Activated T-helper 17 cell treated with anti-CD3 and anti-CD28 coated beads, Interleukin-2, amount 50 U/mL, for 72 hours (primary cell): ENCODE measurements at places on chromosomes 1 and 21.
A peak's percentile ranks its signal among the peaks of the same experiment; 100 is the strongest.

GRCh38 chr1:216903382-216903740, 180.1 kb upstream of the ESRRG start:
- ATAC-seq: no peak

DNA sequence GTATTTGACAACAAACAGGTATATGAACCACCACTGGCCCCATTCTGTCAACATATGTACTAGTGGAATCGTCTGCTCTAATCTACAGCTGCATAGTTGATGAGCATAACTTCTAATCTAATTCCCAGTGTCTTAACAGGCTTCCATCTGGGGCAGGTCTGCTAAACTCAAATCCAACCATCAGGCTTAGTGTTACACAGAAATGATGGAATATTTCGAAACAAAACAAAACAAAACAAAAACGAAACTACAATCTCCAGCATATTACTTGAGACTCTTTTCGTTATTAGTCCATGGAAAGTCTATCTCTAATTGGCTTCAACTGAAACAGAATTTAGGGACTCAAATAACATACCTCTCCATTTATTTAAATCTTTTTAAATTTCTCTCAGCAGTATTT, 37.6 kb downstream of the DIPK1A start:
- ATAC-seq: no peak

DNA sequence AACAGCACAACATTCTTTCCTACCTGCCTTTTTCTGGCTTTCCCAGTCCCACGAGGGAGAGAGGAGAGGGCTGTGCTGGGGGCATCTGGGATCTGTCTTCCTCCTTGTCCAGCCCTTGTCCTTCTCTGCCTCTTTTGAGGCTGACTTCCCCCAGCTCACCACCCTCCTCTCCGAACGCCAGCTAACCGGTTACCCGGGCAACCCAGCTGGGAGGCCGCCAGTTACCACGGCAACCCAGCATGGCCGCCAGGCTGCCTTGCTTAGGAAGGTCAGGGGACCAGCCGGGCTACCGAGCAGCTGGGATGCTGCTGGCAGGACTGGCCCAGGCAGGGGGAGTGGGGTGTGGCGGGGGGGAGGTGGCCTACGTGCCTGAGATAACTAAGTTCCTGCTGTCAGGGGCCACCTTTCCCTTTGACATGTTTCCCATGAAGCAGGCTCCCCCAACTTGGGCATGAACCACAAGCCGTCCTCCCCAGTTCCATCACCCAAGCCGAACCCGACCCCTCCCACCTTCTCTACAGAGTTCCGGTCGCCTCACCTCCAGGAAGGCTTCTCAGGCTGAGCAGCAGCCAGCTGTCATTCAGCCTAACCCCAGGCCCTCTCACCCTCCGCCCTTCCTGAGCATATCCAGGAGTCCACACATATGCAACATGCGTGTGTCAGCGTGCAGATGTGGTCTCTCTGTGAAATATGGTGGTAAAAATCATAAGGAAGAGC, 8.7 kb downstream of the PLEKHA6 start:
- no peak for ATAC-seq

- no peak for ATAC-seq
These were observed 330.0 kb upstream of the PLD5 start for GRCh38 chr1:242854466-242854865.

DNA sequence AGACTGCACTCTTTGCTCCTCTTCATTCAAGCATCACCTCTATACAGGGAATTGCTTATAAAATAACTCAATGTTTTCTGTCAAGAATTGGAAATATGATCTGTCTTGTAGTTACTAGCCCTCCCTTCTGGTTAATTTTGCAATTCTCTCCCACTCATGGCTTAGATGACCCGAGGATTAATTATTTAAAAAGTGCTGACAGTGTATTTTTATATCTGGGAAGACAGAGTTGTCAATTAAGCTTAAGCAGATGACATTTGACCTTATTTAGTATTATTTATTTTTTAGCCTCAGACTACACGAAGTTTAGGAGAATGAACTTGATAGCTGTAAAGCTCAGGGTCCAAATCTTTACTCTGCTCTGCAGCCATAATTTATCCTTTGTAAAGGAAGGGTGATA, 538.5 kb downstream of the NEGR1 start:
- no peak for ATAC-seq

- no peak for ATAC-seq
These were observed 3.9 kb upstream of the WNT2B start for GRCh38 chr1:112504661-112505399.

- no peak for ATAC-seq
These were observed 6.7 kb downstream of the KHDRBS1 start for GRCh38 chr1:32020339-32020738.

DNA sequence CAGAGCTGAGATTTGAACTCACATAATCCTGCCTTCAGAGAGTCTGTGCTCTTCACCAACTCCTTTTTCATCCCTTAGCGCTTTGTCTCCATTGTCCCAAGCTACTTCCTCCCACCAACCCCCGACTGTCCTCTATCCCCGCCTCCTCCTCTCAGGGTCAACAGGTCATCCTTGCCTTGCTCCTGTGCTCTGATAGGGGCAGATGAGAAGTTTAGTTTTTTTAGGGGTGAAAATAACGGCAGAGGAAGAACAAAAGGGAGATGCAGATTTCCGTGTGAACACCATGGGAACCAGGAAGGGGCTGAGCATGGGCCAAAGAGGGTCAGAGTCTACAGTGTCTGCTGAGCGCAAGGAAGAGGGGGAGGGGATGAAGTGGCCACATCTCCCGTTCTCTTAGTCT, 31.9 kb downstream of the GLUL start:
- ATAC-seq: no peak

- peak; percentile 68 for ATAC-seq
These were observed 28.2 kb upstream of the SLC30A1 start for GRCh38 chr1:211606914-211607753.

DNA sequence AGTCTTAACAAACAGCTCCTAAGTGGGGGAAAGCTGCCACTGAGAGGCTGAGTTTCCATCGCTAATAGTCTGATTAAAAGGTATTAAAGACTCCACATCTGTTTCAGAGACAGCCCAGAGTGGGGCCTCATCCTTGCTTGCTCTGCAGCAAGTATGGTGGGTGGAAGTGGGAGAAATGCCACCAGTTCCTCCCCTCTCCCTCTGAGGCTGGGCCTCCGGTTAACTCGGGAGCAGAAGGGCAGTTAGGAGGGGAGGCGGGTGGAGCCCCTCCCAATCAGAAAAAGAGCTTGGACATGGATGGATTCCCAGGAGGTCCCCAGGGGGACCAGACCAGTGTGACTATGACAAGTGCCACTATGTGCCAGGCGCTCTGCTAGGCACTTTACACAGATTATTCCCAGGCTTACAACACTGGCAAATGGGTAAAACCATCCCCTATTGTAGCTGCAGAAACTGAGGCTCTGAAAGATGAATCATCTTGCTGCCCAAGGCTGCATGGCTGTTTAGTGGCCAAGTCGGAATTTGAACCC, 11.4 kb upstream of the ASCL5 start:
- no peak for ATAC-seq

DNA sequence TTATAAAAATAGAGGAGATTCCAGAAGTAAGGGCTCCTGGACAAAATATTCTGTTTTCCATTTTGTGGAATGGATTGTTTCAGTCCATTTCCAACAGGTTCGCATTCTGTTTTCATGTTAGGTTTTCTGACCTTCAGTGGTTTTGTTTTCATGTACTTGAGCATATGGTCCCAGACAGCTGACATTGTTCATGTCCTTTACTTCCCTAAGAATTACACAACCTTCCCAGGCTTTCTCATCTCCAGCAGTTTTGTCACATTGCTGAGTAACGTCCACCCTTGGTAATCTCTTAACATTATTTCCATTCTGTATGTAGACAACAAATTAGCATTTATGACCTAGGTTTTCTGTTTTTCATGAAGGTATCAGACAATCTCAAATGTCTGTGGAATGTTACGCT, 21.0 kb upstream of the ERRFI1 start:
- no peak for ATAC-seq

- no peak for ATAC-seq
These were observed 45.2 kb downstream of the COQ8A start for GRCh38 chr1:226985239-226985838.

- ATAC-seq: no peak
These were observed 28.8 kb downstream of the PADI6 start for GRCh38 chr1:17400725-17401341.

DNA sequence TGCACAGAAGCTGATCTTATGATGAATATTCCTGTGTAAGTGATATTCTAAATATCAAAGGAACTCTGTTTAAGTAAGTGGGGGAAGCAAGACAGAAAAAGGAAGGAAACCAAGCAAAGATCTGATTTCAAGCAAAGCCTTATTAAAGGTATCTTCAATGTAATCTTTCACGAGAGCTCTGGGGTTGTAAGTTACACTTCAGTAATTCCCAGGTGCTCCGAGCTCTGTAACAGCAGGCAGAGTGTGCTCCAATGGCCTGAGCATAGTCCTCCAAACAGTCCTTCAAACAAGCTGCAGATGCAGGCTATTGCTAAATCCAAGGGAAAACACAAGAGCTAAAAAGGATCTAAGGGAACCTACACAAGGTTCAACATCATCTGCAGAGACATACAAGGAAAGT, 949.7 kb upstream of the TMPRSS15 start:
- ATAC-seq: no peak

DNA sequence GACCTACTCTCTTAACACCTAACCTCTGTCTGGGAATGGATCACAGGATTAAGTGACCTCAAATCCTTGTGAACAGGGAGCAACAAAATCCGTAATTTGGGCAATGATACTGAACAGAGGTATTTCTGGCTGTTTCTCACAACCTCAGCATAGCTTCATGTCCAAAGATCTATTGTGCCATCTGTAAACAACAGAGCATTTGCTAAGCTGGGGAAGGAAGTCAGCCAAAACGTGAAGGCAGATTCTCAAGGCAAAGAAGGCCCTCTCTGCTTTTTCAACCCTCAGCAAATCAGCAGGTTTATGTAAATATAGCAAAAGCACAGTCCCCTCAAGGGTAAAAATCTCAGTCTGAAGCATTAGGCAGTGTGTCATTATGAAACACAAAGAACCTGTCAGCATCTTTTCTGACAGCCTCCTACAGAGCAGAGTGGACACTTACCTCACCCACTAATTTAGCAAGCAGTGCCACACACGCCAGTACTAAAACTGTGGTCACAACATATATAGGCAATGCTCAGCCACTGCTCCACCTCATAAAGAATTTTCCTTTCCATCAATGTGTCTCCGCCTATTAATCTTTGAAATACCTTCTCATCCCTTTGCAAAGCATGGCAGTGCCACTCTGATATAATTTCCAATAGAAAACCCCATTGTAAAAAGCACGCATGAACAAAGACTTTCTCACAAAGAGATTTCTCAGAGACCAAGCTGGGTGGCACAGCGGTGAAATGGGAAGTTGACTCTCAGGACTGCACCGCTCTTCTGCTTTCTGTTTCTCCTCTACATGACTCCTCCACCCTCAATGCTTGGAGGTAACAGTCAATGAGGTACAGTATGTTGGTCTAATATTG, 188.0 kb downstream of the RERE start:
- peak; percentile 91 for ATAC-seq

DNA sequence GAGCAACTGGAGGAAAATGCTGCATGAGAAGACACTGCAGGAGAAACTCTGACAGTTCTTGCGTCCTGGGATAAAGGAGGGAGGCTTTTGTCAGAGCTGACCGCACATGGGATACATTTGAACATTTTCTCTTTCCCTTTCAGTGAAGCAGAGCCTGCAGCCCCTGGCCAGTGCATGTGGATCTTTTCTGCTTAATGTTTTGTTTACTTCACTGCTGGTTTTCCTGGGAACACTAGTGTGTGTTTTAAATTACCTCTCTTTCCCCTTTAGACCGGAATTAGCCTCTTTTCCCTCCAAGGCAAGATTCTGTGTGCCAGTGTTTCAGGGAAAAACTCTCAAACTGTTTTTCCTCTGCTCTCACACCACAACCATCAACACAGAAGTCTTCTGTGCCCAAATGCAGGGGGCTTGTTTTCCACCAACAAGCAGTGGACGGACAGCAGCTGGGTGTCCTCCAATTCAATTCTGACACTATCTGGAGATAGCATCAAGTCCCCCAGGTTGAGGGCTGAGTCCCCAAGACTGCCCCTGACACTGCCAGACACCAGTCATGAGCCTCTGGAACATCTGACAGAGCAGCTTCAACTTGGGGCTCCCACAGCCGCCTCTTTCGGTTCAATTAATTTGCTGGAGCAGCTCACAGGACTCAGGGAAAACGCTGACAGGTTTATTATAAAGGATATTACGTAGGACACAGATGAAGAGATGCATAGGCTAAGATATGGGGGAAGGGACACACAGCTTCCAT, 136.2 kb downstream of the RHOU start:
- no peak for ATAC-seq

DNA sequence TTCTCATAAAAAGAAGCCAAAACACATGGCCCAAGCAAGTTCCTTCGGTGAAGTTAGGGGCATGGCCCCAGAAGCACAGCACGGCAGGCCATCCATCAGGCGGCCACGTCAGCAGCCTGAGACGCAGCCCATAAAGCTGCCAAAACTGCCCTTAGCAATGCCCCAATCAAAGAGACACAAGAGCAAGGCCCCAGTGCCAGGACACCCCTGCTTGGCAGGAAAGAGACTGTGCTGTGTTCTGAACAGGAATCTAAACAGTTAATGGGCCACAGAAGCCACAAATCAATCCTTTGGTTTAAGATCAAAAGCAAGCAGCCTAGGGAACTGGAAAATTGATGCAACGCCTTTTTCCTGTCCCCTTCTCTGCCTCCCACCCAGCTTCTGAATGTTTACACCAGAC, 497.0 kb upstream of the USP24 start:
- no peak for ATAC-seq

DNA sequence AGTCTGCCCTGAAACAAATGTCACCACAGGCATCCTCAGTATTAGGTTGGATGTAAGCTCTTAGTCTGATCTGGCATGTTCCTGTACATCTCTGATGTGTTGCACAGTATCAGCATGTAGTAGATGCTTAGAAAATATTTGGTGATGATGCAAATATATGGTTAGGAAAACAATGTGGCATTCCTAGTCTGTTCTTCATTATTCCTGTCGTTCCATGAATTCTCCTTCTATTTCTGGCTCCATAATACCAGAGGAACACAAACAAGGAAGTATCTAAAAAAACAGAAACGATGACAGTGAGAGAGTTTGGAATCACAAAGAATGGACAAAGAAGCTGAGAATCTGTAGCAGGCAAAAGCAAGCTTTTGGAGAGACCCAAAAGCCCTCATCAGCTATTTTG, 236.6 kb downstream of the HHAT start:
- ATAC-seq: no peak

DNA sequence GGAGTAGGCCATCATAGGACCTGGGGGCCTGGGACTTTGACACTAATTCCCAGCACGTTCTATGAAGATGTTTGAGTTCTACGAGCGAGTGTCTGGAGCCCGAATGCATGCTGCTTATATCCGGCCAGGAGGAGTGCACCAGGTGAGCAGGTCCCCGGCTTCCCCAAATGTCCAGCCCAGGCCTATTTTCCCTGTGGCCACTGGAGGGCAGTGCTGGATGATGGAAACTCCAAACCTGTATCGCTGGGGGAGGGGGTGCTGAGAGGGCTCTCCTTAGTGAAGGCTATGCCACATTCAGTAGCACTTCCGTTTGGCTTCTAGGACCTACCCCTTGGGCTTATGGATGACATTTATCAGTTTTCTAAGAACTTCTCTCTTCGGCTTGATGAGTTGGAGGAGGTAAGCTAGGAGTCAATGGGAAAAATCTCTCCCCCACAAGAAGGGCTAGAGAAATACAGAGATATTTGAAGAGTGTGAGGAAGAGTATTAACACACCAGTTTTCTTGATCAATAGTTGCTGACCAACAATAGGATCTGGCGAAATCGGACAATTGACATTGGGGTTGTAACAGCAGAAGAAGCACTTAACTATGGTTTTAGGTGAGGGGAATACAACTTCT, 5.2 kb upstream of the FCER1G start:
- ATAC-seq: peak; percentile 86

GRCh38 chr1:57204091-57204490, 219.8 kb downstream of the DAB1 start:
- ATAC-seq: peak; percentile 20
